NCI-H2107 (cell line): ENCODE measurements at places on chromosomes 5 and 9.
A peak's percentile ranks its signal among the peaks of the same experiment; 100 is the strongest.

GRCh38 chr9:31958572-31958971, 425.9 kb upstream of the ACO1 start:
- DNase-seq: no peak

DNA sequence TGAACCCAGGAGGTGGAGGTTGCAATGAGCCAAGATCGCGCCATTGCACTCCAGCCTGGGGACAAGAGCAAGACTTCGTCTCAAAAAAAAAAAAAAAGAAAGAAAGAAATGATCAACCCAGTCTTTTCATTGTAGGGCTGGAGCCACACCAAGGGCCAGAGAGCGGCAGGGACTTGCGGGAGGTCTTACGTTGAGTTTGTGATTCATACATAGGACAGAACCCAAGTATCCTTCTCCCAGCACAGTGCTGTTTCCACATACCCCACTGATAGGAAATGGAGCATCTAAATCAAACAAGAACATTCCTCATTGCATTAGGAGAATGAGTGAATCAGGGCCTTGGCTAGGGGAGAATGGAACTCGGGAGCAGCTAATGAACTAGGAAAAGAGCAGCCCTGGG, 3.5 kb upstream of the TNIP1 start:
- no peak for DNase-seq

- no peak for DNase-seq
These were observed 1.1 kb upstream of the SMC2 start for GRCh38 chr9:104092875-104093600.

GRCh38 chr9:131545003-131545785, at the start of gene PRRT1B:
Gene PRRT1B, plus strand, starts transcription at chr9:131545523. Its CDS starts 93 bp downstream, at chr9:131545616.
- DNase-seq: no peak

GRCh38 chr9:136353757-136354488, 9.6 kb downstream of the DNLZ start:
- DNase-seq: no peak

DNA sequence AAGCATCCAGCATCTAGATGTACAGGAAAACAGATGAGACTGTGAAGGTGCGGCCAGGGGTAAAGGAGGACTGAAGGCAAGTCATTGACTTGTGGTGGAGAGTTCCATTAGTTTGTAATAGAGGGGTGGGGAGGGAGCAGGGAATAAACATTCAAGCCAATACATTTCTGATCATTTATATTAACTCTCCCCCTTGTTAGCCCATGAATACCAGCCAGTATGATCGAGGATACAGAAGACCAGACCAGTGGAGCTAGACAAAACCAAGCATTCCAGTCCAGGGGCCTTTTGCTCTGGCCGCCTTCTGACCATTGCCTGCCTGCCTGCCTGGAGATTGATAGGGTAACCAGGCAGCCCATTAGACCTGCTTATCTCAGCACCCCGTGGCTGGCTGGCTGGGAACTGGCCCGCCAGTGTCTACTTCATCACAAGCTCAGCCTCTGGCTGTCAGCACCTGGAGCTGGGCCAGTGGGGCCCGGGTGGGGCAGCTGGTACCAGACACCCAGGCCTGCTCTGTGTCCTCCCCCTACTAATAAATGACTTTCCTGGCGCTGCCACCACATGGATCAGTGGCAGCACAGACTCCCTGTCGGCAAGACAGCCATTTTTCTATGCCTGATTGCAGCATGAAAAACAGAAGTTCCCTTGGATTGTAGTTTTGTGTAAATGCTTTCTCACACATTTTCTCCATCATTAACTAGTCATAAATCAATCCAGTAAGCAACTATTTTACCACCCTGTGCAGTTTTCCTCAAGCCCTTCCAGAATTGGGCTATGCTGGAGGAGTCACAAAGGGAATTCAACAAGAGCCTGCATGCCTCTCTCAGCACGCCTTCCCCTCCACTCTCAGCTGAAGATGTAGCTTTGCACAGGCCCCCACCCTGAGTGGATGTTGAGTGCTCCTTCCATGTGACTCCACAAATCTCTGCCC, 181.3 kb downstream of the SNCAIP start:
- no peak for DNase-seq

DNA sequence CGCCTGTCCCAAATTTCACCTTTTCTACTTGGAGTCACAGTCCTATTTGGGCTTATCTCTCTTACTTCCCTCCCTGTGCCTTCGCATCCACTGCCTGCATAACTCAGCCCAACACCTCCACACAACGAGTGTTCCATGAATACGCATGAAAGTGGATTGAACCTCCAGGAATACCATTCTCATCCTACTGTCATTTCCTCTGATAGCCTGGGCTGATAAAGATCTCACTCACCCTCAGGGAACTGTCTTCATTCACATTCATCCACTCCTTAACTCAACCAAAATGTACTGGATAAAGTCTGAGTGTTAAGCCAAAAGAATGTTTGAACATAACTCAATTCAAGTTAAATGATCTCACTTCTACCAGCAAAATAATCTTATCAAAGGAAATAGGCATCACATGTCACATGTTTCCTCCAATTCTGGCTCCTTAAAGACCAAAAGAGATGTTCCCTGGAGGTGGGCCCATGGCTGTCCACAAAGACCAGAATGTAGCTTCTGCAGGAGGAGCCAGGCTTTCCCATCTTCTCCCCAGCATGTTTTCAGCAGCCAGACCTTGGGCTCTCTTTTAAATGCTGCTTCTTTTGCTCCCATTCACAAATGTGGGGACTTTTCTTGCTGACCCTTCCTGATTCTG, 28.4 kb upstream of the TRIO start:
- no peak for DNase-seq

DNA sequence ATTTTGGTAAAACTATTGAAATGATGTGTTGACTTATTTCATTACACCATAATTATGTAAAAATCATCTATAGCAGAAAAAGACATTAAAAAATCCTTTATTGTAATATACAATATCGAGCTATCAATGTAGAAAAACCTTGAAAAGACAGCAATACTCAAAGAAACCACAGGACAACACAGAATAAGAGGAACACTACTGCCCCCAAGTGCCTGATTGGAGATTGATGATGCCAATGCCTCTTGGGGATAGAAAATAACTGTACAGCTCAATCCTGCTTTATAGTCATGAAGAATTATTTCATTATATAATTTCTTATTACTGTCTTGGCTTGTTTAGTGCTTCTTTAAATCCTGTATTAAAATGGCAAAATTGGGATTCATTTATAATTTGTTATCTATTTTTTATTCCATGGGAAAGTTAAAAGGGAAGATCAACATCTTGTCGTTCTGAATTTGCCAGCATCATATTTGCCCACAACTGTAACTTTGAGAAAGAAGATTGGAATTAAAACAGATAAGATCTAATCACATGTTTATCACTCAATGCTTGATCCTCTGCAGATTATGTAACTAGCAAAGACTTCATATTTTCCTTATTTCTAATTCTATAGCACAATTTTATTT, 337.5 kb downstream of the CDH9 start:
- peak; percentile 57 for DNase-seq

GRCh38 chr9:136297016-136297691, 6.7 kb downstream of the CCDC187 start:
- peak; percentile 47 for DNase-seq

DNA sequence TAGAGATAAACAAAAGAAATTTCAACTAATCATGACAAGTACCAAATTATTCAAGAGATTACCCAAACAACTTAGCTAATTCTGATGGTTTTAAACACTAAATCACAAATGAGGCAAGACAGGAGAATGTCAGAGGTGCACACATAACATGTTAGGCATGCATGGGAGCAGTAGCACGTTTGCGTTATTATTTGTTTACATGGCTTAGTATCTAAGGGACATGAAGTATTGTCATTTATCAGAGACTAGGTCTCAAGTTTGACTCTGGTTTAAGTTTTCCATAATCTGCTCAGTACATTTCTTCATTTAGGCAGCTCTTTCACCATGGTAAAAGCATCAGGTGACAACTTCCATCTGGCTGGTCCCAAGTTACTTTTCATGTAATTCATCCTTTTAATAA, 244.1 kb upstream of the TNC start:
- no peak for DNase-seq

GRCh38 chr5:135192351-135192750, 158.3 kb upstream of the PITX1 start:
- DNase-seq: no peak

GRCh38 chr5:850511-851006, at the start of gene ZDHHC11:
Gene ZDHHC11, minus strand, starts transcription at chr5:850986. Its CDS starts 384 bp downstream, at chr5:850602.
- no peak for DNase-seq

DNA sequence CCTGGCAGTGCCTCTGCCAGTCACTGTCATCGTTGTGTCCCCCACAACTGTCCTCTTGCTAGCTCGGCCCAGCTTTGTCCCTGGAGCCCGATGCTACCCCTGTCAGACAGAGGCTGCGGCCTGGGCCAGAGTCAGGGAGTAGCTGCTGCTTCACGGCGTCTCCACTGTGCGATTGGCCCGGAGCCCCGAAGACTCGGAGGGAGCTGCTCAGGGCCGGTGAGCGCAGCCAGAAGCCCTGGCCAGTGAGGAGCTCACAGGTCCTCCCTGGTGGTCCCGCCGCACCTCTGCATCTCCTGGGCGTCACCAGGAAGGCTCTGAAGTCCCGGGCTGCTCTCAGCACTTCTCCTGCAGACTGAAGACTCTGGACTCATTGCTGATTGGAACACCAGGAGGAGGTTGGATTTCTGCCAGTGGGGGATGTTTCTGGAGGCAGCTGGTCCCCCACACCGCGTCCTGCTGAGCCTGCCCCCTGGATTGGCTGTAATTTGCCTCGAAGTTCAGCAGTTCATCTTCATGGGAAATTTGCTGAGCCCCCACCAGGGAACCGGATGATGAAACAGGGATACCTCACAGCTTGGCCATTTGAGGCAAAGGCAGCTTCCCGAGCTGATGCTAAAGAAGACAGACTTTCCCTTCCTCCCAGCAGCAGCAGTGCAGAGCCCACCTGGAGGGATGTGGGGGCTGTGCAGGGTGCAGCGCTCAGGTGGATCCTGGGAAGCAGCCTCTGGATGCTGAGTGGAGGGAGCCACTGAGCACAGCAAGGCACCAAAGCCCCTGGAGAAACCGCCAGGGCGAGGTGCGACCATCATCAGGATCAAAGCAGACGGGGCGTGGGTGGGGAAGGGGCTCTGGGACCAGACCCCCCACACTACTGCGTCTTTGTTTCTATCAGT, 45.6 kb downstream of the USP20 start:
- no peak for DNase-seq

DNA sequence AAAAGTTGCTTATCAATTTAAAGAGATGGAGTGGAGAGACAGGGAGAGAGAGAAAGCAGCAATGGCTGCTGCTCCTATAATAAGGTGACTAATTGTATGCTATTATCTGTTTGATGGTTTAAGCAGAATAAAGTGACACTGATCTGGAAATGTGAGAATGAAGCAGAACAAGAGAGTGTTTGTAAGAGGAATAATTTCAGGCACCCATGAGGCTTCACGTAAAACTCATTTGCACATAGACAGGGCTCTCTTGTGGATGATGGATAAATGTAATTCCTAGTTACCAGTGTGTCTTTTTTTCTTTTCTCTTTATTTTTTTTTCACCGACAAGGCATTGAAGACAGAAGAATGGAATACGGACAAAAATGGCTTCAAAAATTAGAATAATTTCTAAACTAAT, 228.8 kb upstream of the TYRP1 start:
- DNase-seq: no peak

- no peak for DNase-seq
These were observed 58.7 kb upstream of the ZFR start for GRCh38 chr5:32503261-32503660.

DNA sequence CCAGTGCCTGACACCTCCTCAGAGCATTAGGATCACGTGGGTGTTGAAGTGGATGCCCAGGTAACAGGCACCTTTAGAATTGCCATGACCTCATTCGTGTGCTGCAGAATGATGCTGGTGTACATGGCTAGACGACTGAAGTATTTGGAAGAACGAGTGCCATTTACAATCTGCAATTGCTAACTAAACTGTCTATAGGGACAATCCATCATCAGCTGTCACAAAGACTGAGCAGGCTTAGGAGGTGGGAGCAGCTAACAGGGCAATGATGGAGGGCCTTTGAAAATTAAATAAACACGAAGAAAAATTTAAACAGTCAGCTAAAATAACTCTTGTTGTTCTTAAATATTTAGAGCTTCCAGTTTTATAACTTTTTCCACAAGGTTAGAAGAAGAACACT, 375.8 kb downstream of the GADD45G start:
- DNase-seq: no peak

- no peak for DNase-seq
These were observed 50.2 kb upstream of the BARX1 start for GRCh38 chr9:94005272-94005901.

DNA sequence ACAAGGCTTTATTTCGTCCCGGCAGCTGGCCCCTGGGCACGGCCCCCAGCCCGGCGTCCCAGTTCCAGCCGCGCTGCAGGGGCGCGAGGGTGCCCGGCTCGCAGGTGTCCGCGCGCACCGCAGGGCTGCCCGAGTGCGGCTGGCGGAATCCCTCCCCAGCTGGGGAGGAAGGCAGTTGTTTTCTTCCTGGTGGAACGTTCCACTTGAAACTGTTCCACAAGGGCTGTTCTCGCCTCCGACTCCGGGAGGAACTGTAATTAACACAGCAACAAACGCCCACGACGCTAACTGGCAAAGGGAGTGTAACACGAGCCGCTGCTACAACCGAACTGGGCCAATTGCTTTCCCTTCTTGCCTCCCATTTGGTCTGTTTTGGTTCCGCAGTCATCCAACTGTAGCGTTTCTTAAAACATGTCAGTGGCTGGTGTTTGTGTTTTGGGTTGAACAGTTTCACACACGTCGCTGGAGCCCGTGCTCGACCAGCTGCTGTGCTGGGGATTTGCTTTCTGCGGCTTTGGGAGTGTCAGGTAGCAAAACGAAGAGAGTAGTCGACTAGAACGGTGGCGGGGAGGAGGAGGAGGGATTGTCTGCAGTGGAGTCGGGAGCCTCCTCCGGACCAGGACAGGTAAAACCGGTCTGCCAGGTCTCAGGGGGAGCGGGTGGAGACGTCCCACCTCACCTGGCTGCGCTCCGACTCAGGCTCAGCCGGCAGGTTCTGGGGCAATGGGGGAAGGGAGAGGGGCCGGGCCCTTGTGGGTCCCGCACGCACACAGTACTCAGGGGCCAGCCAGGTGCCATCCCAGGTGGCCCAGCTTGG, 131.6 kb upstream of the NIPBL start:
- peak; percentile 96 for DNase-seq

DNA sequence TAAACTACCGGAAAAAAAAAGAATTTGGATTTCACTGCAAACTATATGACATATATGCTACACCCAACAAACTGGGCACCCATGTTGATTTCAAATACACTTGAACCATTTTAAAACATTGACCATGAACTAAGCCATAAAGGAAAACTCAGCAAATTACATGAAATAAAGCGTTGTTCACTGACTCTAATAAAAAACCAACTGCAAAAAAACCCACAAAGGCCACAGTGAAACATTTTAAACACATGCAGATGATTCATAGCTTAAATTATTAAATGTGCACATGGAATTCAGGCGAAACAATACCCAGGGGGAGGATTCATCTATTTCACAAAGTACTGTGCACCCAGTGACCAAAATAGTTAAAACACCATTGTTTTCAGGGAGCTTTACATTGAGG, 33.3 kb downstream of the MTRR start:
- DNase-seq: no peak
